Substantia nigra (tissue), 51 donors: ENCODE measurements at places on chromosomes 3 and 15.

DNA sequence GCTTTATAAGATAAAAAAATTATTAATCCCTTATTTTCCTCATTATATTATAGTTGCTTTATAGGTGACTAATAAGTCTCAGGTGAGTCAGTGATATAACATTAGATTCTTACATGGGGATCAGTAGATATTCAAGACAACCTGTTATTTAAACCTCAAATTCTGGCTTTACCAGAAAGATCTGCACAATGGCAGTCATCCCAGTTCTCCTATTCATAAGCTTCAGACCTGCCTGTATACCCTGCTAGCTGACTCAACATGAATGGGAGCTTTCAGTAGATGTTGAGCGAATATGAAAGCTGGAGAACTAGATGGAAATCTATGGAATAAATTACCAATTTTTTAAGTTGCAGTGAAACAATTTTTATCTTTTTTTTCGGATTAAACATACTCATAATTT, 20.5 kb upstream of the CCDC54 start:
- no peak for DNase-seq

DNA sequence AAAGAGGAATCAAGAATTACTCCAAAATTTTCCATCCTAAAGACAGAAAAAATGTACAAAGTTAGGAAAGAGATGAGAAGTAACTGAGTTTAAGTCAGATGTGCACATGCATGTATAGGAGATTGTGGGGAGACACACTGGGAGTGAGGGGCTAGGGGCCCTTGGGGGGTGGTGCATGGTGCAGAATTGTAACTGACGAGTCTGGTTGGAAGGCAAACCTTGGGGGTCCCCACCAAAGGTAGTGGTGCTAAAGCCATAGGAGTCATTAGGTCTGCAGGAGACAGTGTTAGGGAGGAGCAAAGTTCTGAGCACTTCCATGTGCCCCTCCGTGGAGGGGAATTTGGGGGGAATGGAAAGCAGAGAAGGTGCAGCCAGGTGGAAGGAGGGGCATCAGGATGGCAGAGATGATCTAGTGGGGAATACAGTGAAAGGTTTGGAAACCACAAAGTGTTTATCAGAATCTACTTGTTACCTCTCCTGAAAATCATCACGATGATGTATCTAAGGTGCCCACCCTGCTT, 37.5 kb upstream of the EPHB1 start:
- no peak for DNase-seq

DNA sequence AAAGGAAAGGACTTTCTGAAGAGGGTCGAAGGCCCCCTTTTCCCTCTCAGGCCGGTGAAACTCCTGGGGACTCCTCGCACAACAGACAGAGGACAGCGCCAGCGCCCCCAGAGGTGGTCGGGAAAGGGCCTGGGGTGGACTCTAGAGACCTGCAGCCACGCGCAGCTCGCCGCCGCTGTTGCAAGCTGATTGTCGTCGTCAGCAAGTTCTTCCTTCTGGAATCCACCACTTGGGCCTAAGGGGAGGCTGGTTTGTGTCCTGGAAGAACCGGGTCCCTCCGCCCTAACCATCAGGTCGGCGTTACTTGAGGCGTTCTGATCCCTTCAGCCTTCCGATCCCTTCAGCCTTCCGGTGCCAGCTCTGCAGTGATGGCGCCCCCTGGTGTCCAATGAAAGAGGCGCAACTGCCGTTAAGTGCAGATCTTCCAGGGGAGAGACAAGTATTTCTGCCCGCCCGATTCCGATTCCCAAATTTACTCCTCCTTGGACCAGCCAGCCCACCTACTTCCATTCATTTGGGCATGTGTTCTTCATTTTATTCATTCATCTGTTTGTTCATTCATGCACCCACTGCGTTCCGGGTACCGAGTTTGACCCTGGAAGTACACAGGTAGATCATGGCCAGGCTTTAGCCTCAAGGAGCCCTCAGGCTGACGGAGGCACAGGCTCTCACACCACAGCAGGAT, 77.2 kb upstream of the SLC6A11 start:
- DNase-seq = no peak

- DNase-seq = no peak
Measured at GRCh38 chr15:87567406-87568030, 689.0 kb downstream of the NTRK3 start.

GRCh38 chr3:35262406-35262805, 376.9 kb upstream of the ARPP21 start:
- DNase-seq = no peak

- DNase-seq = no peak
Measured at GRCh38 chr3:117488983-117489382, 779.4 kb downstream of the TUSC7 start.

- no peak for DNase-seq
Measured at GRCh38 chr15:101019366-101019896, 100.3 kb downstream of the LRRK1 start.

GRCh38 chr3:62587579-62588031, 214.3 kb upstream of the FEZF2 start:
- peak; percentile 10 for DNase-seq

GRCh38 chr15:43186003-43186353, 775 bp downstream of the CCNDBP1 start:
- DNase-seq = no peak

GRCh38 chr3:150097588-150097890, 126.8 kb upstream of the PFN2 start:
- no peak for DNase-seq

GRCh38 chr3:62139957-62140356, 233.4 kb downstream of the FEZF2 start:
- no peak for DNase-seq

GRCh38 chr3:43212914-43213611, 73.3 kb upstream of the SNRK start:
- no peak for DNase-seq

DNA sequence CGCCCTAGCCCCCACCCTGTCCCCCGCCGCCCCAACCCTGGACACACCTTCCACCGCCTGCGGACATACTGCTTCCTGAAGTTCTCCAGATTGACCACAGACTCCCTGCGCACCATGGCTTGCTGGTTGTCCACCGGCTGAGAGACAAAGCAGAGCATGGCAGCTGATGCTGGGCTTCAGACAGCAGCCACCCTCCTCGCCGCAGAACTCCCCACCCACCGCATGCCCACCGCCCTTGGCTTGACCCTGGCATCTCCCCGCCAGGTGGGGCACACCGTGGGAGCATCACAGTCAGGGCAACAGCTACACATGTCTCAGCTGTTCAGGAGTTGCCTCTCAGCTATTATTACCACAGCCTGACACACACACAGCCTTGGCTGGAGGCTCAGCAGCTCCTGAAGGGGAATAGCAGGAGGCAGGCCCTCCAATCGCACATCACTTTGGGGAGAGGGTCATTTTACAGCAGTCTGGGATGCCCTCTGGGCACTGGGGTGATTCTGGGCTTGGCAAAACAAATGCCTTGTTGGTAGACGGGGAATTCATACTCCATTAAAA, 78.4 kb upstream of the HERC1 start:
- no peak for DNase-seq

- DNase-seq = no peak
Measured at GRCh38 chr3:101512396-101512645, 691 bp downstream of the SENP7 start.

DNA sequence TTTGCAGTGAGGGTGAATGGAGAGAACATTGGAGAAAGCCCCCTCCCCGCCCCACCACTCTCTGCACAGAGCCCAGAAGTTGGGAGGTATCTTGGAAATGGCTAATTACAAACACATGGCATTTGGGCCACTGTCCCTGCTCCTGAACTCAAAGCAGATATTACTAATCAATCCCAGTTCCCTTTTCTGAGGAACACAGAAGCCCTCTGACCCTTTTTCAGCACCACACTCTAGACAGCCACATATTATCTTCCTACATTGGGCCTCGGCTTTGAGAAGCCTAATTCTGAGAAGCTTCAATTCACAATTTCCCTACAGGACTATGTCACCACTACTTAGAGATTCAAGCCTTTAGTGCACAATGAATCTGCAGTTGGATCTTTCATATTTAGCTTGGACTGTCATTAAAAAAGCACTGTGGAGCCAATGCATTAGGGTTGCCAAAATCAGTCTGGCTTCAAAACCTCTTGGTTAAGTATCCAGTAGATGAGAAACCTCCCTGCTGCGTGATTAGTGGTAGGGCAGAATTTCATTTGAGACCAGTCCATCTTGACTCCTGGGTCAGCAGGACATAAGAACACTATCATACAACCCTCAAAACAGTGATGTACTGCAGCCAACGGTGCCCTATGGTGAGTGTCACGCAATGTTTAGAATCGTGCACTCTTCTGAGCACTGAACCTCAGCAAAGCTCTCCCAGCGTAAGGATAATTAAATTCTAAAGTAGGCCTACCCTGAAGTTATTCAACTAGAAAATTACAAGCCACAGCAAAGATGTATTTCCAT, 26.1 kb downstream of the MGLL start:
- DNase-seq = no peak

GRCh38 chr3:56960234-56960917, 100.1 kb upstream of the SPATA12 start:
- DNase-seq = no peak

GRCh38 chr3:17664923-17665322, 77.5 kb downstream of the TBC1D5 start:
- DNase-seq = no peak

DNA sequence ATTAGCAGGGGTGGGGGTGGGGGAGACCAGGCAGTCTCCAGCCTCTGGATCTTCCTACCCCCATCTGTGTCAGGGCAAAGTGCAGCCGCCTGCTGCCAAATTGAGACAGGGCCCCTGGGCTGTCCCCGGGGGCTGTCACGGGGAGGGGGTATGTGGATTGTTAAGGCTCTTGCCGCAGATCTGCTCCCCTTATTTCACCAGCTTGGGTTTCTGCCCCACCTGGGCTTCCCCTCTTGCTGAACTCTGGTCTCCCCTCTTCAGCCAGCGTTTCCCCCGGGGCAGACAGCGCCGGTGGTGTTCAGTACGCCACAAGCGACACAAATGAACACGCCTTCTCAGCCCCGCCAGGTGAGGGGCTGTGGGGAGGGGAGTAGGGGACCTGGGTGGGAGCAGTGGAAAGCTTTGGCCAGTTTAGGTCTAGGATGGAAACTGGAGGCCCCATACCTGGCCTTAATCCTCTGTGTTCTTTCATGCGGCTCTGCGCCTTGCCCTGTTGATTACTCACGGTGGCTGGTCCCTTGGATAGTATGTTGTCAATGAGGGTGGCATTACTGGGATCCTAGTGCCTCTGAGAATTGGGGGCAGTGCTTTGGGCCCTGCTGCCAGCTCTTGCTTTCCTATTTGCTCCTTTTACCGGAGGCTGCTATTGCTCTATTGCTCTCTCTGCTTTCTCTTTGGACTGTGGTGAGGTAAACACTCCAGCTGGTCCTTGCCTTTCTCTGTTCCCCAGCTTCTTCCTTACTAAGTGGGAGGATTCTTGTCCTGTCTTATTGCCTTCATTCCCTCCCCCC, 1.7 kb downstream of the EIF4G1 start:
- DNase-seq = no peak

DNA sequence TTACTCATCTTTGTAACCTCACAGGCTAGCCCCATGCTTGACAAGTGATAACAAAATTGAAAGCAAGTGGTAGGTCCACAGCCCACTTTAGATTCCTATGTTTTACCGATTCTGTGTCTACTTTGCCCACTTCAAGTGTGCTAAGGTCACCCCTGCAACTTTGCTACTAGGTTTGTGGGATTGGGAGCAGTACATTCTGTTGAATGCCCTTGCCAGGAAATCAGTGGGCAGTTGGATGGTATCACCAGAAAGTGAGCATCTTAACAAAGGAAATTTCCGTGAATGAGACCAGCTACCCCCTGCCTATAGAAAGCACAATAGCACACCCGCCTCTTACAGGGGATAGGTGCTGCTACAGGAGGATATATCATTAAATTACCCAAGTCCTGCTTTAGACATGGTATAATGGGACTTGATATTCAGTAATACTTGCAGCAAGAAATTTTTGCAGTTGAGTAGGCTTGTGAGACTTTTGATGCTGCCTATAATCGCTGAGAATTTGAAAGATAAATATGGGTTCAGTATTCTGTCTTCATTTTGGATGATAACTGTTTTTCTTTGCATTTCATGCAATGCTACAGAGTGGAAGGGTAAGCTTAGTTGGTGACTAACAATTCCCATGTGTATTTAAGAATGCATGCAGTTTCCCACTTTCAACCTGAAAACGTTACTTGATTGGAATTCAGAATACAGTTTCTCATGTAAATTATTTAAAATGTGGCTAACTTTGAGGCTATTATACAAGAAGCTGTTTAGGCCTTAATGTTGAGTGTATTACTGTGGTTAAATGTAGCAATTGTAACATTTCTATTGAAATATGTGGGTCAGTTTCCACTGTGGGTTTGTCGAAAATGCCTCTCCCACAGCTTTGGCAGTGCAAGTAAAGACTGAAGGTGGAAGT, 9.5 kb downstream of the EBLN2 start:
- DNase-seq = no peak

GRCh38 chr3:171834461-171834801, 8.7 kb upstream of the TMEM212 start:
- DNase-seq = no peak

GRCh38 chr3:197478746-197479668, 76.8 kb downstream of the BDH1 start:
- no peak for DNase-seq

GRCh38 chr3:28948685-28949084, 332.2 kb upstream of the RBMS3 start:
- no peak for DNase-seq

GRCh38 chr3:49841126-49841696, 15.2 kb downstream of the TRAIP start:
- DNase-seq = no peak

- DNase-seq = no peak
Measured at GRCh38 chr3:67809370-67809935, 155.0 kb upstream of the SUCLG2 start.
